ENCODE measurements at places on chromosomes 7 and 10.

DNA sequence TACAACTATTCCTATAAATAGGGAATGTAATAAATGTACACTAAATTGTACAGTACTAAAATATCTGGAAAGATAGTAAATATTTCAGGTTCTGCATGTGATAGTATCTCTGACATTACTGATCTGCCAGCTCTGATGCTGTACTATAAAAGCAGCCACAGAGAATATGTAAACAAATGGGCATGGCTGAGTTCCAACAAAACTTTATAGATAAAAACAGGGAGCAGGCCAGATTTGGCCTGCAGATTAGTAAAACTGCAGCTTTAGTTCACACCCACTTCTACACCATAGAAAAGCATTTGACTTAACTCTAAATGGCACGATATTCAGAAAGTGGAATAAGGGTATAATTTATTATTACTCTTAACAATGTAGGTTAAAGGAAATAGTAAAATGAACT lies 18.8 kb upstream of the TLL2 start:
- DNase-seq: no peak

GRCh38 chr7:44565795-44566559 lies 7.7 kb downstream of the DDX56 start:
- no peak for DNase-seq

GRCh38 chr10:123863721-123864482 lies 27.7 kb downstream of the CPXM2 start:
- DNase-seq: no peak

DNA sequence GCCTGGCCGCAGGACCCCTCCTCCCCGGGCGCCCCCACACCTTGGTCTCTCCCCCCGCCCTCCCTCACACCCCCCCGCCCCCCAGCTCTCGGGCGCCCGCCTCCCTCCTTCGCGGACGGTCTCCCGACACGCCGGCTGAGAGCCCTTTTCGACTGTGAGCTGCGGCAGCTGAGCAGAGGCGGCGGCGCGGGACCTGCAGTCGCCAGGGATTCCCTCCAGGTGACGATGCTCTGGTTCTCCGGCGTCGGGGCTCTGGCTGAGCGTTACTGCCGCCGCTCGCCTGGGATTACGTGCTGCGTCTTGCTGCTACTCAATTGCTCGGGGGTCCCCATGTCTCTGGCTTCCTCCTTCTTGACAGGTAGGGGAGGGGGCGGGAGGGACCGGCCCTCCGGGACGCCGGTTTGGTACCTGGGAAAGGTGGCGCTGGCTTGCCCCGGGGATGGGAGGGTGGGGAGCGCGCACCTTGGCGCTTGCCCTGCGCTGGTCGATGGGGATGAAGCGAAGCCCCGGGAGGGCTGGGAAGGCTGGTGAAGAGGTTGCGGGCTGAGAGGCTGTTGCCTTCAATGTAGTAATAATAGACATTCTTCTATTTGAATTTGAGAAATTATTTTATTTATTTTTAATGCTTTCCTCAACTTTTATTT lies at the start of gene BMPER:
Gene BMPER (plus strand): TSS at position 151 of the 644 bp plus-strand sequence. CDS start 75 bp downstream, at position 226.
- DNase-seq: no peak

- DNase-seq: no peak
Observed at GRCh38 chr10:34716958-34717357, 98.1 kb downstream of the PARD3 start.

GRCh38 chr7:29208410-29209250 lies 14.1 kb downstream of the CHN2 start:
- no peak for DNase-seq

DNA sequence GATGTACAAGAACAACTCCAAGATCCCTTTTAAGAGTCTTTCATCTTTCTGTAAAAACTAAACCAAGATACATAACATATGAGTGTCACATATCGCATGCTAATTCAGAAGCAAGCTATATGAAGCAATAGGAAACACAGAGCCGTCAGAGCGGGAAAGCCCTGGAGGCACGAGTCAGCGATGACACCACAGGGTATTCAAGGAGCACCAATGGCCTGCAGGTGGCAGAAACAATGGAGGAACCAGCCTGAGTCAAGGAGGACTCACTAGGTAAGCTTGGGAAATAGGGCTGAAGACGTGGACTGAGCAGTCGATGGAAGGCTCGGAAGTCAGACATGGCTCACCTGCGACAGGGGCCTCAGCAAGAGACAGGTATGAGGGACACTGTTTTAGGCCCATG lies 214.4 kb downstream of the FAM107B start:
- DNase-seq: peak; percentile 68

Measured in stimulated activated naive CD4-positive, alpha-beta T cell treated with Interleukin-2 at 50 U/mL for 16 hours (primary cell).